Globus pallidus (tissue), 1 donor: ENCODE measurements at places on chromosomes 7 and 10.

- DNase-seq, result no peak
Measured at GRCh38 chr7:101172854-101173751, 7.0 kb downstream of the NAT16 start.

DNA sequence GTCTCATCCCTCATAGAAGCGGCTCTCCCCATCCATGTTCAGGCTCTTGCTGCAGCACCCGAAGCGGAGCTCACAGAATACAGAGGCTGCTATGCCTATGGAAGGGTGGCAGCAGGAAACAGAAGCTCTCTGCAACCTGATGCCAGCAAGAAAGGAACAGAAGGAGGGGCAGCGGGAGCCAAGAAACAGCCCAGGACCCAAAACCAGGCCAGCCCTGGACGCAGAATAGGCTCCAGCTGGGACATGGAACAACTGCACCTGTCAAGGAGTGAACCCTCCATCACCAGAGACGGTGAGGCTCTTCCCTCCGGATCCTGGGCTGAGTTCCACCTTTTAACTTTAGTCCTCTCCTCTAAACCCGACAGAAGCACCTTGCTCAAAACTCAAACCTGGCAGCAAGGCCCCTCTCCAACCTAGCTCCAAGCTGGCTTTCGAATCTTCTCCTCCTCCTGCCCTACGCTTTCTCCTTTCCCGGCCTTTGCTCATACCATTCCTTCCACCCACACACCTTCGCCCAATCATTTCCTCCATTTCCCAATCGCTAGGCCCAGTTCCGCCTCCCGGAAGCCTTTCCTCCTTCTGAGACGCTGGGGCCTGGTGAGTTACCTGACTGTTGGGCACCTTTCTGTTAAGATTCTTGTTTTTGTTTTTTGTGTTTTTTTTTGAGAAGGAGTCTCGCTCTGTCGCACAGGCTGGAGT, 122.8 kb upstream of the ZNF92 start:
- DNase-seq, result no peak

DNA sequence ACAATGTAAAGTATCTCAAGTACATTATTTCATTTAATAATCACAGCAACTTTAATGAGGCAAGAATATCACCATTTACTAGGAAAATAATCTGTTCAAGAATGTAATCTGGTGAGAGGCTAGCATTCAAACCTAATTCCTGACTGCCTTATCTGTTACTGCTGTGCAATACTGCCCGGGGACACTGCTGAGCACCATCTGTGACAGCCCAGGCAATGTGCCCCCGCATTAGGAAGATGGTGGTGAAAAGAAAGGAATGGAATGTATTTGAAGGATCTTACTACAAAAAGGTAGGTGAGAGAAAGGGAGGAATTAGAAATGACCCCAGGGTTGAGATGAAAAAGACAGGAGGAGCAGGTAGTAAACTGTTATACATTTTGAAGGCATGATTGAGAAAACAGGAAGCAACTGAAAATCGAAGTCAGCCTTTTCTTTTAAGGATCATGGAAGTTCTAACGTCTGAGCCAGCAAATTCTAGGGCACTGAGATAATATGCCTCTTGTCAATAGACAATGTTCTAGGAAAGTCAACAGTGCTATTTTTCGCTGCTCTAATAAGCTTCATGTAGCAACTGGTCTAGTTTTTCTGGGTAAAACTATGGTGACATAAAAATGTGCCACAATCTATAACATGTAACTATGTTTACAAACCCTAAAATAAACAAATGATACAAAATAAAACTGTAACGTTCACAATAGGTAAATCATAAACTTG, 90.4 kb downstream of the ETV1 start:
- DNase-seq, result no peak

GRCh38 chr10:93224005-93224779, 150.5 kb downstream of the CYP26A1 start:
- DNase-seq, result no peak

DNA sequence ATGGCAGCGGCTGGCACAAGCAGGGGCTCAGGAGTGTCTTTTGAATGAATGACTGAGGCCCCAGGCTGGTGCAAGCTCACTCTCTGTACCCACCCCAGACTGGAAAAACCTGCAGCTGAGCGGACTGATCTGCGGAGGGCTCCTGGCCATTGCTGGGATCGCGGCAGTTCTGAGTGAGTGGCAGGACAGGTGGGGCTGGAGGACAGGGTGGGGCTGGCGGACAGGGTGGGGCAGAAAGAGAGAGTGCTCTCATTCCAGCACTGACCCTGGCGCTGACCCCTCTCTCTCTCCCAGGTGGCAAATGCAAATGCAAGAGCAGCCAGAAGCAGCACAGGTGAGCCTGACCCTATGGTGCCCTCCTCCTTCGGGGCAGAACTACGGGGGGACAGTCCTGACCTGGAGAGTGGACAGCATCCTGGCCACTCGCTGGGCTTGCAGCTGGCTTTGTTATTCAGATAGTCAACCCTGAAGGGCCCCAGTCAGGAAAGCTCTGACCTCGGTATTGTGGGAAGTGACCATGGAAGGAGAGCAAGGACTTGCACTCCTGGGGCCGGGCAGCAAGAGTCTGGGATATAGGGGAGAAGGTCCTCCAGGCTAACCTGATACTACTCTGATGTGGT, 4.1 kb downstream of the FXYD4 start:
- no peak for DNase-seq

- DNase-seq, result no peak
Measured at GRCh38 chr7:150797661-150798060, 2.5 kb downstream of the TMEM176B start.

- no peak for DNase-seq
Measured at GRCh38 chr10:52950578-52950977, 178.0 kb upstream of the MBL2 start.

- DNase-seq, result no peak
Measured at GRCh38 chr10:69568472-69569395, 4.5 kb downstream of the NEUROG3 start.

DNA sequence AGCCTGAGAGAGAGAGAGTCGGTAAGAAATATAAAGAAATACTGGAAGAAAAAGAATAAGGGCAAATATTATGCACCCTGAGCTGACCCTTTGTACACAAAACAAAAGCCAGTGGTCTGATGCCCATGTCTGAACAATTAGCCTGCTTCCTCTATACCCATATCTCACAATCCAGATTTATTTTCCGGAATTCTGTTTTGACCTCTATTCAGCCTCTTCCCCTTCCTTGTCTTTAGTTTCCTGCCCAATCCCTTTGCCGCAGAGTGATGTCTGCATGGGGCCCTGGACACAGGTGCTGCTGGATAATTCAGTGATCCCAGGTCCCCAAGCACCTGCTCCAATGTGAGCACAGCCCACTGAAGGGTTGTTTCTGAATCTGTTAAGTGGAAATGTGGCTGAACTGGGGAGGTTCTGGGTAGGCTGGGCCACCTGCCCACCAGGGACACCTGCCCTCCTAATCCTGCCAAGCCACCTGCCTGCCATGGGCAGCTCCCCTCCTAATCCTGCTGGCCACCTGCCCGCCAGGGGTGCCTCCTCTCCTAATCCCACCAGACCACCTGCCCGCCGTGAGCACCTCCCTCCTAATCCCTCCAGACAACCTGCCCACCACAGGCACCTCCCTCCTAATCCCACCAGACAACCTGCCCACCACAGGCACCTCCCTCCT, 23.0 kb downstream of the ADGRA1 start:
- no peak for DNase-seq

GRCh38 chr10:91805110-91805838, 7.0 kb downstream of the TNKS2 start:
- no peak for DNase-seq

DNA sequence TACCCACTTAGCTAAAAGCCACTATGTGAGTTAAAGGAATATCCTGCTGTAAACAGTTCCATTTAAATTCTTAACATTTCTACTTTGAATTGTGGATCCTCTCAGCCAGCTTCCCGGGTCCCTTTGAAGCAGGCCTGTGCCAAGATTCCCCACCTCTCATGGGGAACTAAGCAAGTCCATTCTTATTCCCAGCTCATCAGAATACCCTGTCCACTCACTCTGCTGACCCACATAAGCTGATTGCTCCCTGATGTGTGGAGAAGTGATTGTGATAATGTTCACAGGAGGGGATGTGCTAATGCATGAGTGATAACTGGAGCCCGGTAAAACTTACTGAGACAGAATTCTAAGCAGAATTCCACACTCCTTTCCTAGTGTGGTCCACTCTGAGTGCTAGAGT, 709.7 kb downstream of the CNTNAP2 start:
- DNase-seq, result no peak

DNA sequence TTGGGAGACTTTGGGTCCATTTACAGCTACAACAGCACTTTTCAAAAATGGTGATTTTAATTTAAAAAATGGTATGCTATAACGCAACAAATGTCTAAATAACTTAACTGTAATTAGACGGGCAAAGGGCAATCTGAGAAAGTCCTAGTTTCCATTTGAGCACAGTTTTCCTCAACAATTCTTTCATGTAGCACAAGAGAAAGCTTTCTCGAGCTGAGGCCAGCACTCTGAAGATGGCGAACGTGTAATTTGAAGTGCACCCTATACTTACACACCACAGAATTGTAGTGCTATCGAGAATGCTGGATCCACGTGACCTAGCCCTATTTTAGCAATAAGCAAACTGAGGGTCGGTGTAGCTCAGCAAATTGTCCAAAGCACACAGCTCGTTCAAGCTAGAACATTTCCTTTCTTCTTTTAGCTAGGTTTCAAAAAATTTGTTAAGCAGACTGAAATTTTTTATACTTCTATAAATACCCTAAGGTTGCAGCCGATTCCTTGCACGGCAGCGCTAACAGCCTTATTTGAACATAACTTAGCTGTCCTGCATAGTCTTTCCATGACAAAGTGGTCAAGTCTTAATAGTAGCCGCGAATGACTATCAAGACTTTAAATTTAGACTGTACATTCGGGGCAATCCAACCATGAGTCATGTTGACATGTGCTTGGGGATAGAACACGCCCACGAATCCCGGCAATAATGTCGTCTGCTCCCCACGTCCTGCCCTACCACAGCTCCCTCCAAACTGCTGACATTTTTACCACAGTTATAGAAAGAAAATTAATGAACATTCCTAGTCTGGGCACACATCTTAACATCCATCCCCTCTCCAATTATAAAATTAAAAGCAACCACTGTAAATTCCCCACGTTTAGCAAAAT, 10.0 kb downstream of the KLF6 start:
- no peak for DNase-seq

- DNase-seq, result no peak
Measured at GRCh38 chr7:80240265-80241025, 105.8 kb downstream of the GNAI1 start.

DNA sequence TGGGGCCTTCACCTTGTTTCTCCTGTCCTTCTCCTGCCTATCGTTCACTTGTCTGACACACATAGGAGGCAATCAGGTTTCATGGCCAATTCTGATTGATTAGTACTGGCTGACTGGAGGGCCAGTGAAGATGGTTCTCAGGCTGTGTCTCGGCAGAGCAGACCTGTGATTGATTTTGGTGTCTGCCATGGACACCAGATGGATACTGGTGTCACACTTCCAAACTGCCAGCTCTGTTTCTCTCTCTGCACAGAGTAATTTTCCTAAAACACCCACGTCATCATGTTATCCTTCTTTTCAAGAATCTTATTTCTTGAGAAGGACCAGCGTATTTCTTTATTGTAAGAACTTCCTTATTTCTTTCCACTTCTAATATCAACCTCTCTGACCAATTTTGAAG, 117.1 kb downstream of the ICA1 start:
- no peak for DNase-seq

GRCh38 chr7:95755277-95755934, 16.9 kb upstream of the DYNC1I1 start:
- no peak for DNase-seq

- no peak for DNase-seq
Measured at GRCh38 chr10:99329304-99329553, at the start of gene CNNM1. Gene CNNM1 (plus strand): TSS chr10:99329356. CDS start chr10:99329388, 32 bp downstream.

GRCh38 chr7:16688249-16688648, 42.3 kb downstream of the BZW2 start:
- no peak for DNase-seq

GRCh38 chr10:50325449-50326171, 74.3 kb upstream of the ASAH2 start:
- no peak for DNase-seq

GRCh38 chr10:121062115-121062514, 211.0 kb downstream of the WDR11 start:
- DNase-seq, result no peak

DNA sequence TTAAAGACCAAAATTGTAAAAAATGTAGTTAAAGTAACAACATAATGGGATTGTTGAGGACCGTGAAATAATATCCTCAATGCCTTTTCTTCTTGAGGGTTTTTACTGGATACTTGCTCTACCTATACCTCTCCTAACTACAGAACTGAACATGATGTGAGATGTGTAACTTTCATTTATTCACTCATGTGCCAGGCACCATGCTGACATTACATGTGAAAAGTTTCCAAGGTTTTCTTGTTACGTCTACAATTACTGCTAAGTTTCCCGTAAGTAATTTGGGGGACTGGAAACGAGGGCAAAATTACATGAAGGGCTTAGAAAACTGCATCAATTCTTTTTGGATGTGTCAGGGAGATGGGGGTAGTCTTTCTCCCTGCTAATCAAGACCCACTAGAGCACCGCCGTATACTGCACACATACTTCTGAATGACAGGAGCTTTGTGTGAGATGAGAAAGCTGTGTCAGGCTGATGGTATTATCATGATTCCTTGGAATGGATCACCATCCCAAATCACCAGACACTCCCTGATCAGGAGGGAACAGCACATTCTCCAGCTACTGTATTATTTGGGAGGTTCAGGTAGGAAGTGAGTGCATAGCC, 41.8 kb downstream of the PTPRZ1 start:
- DNase-seq, result no peak

GRCh38 chr10:99781734-99782429, 558 bp upstream of the ABCC2 start:
- DNase-seq, result no peak
